Aorta (tissue), 5 donors: ENCODE measurements at places on chromosomes 1 and 21.

DNA sequence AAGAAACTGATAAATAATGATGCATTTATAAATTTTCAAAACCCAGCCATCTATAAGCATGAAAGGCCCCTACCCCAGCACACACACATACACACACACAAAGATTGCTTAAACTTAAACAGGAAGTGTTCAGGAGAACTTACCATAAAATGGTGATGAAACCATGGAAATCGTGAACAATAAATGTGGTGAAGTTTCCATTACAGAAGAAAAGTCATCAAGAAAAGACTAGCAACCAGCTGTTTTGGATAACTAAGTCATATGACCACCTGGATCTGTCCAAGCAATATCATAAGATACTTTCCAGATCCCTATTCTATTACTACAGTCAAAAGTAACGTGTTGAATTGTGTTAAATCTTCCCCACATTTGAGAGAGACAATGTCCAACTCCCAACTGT lies 24.1 kb downstream of the RGS5 start:
- peaks cover 2% of the 10 kb centered on the region for H3K4me1 ChIP-seq
- no peaks in the 10 kb centered on the region for H3K27me3 ChIP-seq
- H3K4me3 ChIP-seq: no peak overlapping the region
- no peak overlapping the region for H3K27ac ChIP-seq

- no peaks in the 10 kb centered on the region for H3K36me3 ChIP-seq
- no peak overlapping the region for H3K27ac ChIP-seq
- H3K4me1 ChIP-seq: no peaks in the 10 kb centered on the region
- no peak for DNase-seq
- H3K27me3 ChIP-seq: no peaks in the 10 kb centered on the region
These were observed 20.2 kb upstream of the WNT4 start for GRCh38 chr1:22163137-22163536.

DNA sequence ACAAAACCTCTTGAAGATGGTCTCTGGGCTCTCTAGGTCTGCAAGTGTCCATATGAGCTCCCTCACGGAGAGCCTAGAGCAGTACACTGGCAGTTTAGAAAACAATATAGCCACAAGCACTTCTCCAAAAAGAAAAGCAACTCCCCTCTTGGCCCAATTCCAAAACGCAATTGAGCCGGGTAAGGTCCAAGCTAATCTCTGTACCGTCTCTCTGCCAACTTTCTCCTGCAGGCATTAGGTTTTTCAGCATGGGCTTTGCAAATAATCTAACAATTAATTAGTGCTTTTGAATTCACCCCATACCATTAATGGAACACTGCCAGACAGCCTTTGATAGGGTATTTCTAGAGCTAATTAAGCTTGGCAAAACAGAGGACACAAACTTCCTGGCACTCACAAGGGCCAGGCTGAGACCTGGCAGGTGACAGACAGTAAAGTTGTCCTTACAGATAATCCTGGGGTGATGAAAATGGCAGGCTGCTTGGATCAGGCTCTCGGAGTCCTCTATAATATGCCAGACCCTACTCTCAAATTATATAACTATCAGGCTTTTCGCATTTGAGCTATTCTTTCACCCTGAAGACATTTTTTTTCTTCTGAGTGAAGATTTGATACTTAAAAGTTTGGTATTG lies 39.8 kb downstream of the TGFBR3 start:
- no peaks in the 10 kb centered on the region for H3K36me3 ChIP-seq
- H3K27ac ChIP-seq: peak overlapping the region; percentile 30
- H3K4me3 ChIP-seq: no peak overlapping the region
- no peak for DNase-seq
- no peaks in the 10 kb centered on the region for H3K27me3 ChIP-seq

DNA sequence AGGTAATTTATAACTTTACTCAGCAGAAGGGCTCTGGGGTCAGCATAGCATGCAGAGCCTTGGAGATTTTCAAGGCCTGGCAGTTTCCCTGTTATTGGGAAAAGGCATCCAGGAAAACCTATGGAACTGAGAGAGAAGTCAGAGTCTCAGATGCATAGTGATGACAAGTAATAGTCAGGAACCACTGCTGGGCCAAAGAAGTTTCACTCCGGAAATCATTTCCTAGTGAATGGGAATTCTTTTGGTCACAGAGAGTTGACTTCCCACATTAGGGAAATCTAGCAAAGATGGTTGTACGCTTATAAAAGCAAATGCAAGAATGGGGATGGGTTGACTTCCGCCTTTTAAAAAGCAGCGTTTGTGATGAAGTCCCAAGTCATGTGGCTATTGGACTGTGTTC lies 28.4 kb upstream of the RUNX1 start:
- H3K36me3 ChIP-seq: no peaks in the 10 kb centered on the region
- no peak overlapping the region for H3K4me3 ChIP-seq
- H3K27me3 ChIP-seq: no peaks in the 10 kb centered on the region
- H3K4me1 ChIP-seq: peaks cover 2% of the 10 kb centered on the region
- DNase-seq: no peak

DNA sequence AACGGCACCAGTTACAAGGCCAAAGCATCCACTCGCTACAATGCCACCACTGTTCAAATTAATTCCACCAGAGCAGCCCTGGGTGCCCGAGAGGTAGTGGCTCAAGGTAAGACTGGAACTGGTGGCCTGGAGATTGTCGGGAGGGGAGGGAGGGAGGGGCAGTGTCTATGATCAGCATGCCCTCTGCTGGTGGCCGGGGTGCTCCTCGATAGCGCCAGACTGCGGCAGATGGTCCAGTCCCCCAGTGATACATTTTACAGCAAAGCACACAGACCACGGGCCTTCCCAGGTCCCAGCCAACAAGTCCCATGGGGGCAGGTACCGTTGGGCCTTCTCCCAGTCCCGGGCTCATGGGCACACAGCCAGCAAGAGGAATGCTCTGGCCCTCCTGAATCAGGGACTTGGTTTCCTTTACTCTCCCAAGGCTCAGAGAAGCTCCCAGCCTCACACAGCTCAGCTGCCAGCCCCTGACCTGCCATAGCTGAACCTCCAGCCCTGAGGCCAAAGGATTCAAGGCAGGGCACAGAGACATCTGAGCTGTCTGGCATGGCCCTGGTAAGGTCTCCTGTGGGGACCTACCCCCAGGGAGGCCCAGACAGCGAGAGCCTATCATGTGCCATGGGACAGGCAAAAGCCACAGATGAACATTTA lies 15.3 kb downstream of the ACOT7 start:
- H3K4me1 ChIP-seq: no peaks in the 10 kb centered on the region
- no peaks in the 10 kb centered on the region for H3K36me3 ChIP-seq
- no peaks in the 10 kb centered on the region for H3K27me3 ChIP-seq
- no peak overlapping the region for H3K27ac ChIP-seq
- no peak overlapping the region for H3K4me3 ChIP-seq

DNA sequence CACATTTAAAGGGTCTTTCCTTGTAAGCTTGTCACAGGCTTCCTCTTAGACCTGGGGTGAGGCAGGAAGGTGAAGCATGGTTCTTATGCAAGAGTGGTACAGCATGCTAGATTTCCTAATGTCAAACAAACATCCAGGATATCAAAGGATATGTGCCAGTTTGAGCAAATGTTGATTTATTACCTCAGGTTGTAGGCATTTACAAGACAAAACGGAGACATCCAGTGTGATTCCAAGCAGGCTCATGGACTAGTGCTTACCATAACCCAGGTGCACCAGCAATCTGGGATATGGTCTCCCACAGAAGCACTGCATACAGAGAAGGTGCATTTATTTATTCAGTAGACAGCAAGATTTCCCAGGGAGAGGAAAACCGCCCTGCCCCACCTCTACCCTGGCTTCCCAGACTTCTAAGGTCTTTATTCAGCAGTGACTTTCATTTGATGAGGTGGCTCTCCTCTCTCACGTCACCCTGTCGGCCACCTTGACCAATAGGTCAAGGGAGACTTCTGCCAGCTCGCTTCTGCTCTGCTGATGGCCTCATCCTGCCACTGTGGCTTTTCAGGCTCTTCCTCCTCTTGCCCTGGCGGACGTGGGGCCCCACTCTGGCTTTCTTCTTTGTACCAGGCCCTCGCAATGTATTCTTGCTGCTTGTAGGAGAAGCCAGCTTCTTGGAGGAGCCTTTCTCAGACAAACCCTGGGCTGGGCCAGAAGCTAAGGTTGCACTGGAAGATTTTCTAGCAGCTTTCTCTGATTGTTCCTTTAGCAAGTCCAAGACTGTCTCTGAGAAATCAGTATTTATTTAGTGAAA lies 25.6 kb downstream of the HHIPL2 start:
- DNase-seq: no peak
- no peaks in the 10 kb centered on the region for H3K27me3 ChIP-seq
- H3K27ac ChIP-seq: no peak overlapping the region
- H3K4me1 ChIP-seq: no peaks in the 10 kb centered on the region
- H3K36me3 ChIP-seq: no peaks in the 10 kb centered on the region

DNA sequence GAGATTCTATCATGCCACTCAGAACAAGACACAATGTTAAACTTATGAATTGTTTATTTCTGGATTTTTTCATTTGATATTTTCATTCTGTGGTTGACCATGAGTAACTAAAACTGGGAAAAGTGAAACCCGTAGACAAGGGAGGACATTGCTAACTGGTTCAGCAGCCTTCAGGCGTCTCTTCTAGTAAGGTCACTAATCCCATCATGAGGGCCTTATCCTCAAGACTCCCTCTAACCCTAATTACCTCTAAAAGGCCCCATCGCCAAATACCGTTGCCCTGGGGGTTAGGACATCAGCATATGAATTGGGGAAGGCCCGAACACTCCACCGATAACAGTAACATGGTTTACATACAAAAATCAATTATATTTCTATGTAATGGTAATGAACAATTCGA lies 247.6 kb downstream of the TM2D1 start:
- H3K4me3 ChIP-seq: no peak overlapping the region
- no peaks in the 10 kb centered on the region for H3K36me3 ChIP-seq
- no peak for DNase-seq
- no peaks in the 10 kb centered on the region for H3K4me1 ChIP-seq
- no peak overlapping the region for H3K27ac ChIP-seq
- no peaks in the 10 kb centered on the region for H3K27me3 ChIP-seq

DNA sequence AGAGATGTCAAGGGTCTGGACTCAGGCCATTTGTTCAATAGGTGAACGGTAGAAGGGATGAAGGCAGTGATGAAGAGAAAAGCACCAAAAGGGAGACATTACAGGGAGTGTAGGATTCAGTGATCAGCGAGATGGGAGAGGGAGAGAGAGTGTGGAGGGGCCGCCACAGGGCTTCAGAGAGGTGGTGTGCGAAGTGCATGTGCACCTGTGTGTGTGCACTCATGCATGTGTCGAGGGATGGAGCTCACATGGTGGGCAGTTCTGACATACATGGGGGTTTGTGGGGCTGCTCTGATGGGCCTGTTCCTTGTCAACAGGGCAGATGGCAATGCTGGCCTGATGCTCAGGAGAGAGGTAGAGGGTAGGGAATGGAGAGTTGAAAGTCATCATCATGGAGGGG lies 11.4 kb upstream of the KCNA2 start:
- H3K4me1 ChIP-seq: no peaks in the 10 kb centered on the region
- no peak overlapping the region for H3K27ac ChIP-seq
- H3K27me3 ChIP-seq: no peaks in the 10 kb centered on the region
- DNase-seq: no peak

DNA sequence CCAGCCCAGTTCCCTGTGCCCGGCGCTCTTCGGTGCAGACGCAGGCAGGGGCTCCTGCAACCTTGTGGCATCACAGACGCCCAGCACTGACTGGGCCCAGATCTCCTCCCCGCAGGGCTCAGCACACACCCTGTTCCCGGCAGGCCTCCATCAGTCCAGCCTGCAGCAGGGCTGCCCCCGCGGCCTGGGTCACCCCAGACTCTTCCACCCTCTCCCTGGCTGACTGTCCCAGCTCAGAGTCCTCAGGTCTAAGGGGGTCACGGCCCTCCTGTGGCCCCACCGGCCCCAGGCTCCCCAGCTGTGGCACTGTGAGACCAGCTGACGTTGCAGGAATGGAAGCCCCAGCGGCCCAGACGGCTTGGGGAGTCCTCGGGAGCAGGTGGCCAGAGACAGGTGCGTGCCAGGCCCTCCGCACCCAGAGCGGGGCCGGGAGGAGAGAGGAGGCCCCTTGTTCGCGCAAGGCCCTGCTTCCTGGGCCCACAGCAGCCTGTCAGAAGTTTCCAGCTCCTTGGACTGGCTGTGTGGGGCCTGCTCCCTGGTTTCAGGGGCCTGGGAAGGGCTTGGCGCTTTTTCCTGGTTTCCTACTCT lies 4.2 kb downstream of the B3GALT6 start:
- no peak overlapping the region for H3K27ac ChIP-seq
- no peaks in the 10 kb centered on the region for H3K4me1 ChIP-seq
- no peaks in the 10 kb centered on the region for H3K27me3 ChIP-seq
- no peak for DNase-seq
- no peaks in the 10 kb centered on the region for H3K36me3 ChIP-seq

DNA sequence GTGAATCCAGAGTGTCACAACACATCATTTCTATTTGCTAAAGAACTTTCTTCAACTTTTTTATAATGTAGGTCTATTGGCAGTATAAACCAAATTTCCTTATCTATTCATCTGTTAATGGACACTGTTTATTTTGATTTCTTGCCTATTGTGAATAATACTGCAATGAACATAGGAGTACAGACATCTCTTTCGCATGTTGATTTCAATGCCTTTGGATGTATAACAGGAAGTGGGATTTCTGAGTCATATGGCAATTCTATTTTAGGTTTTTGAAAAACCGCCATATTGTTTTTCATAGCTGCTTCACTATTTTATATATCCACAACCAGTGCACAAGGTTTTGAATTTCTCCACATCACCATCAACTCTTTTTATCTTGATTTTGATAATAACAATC lies 198.7 kb downstream of the KCNT2 start:
- H3K4me1 ChIP-seq: no peaks in the 10 kb centered on the region
- H3K36me3 ChIP-seq: no peaks in the 10 kb centered on the region
- H3K27me3 ChIP-seq: no peaks in the 10 kb centered on the region
- H3K4me3 ChIP-seq: no peak overlapping the region

- no peaks in the 10 kb centered on the region for H3K36me3 ChIP-seq
- DNase-seq: no peak
- H3K4me1 ChIP-seq: no peaks in the 10 kb centered on the region
- no peak overlapping the region for H3K4me3 ChIP-seq
- H3K27me3 ChIP-seq: no peaks in the 10 kb centered on the region
- no peak overlapping the region for H3K27ac ChIP-seq
These were observed 6.0 kb downstream of the HUNK start for GRCh38 chr21:31878831-31879230.

DNA sequence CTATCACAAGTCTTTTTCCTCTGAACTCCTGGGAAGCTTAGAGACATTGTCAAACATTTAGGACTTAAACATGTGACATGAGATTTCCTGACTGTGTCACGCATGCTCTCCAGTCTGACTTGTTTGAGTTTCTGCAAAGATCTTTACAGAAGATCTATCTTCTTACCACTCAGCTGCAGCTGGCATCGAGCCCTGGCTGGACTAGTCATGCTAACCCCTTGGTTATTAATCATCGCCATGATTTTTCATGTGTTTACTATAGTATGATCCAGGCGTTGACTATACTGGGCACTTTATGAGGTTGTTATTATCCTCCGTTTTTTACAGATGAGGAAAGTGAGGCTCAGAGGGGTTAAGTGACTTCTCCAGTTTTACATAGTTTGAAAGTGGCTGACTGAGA lies 18.1 kb upstream of the IRF2BP2 start:
- peak; percentile 61 for DNase-seq
- H3K27me3 ChIP-seq: no peaks in the 10 kb centered on the region
- H3K36me3 ChIP-seq: no peaks in the 10 kb centered on the region
- H3K4me3 ChIP-seq: no peak overlapping the region
